NCI-H1048 (cell line): ENCODE measurements at places on chromosomes 1 and 21.

DNA sequence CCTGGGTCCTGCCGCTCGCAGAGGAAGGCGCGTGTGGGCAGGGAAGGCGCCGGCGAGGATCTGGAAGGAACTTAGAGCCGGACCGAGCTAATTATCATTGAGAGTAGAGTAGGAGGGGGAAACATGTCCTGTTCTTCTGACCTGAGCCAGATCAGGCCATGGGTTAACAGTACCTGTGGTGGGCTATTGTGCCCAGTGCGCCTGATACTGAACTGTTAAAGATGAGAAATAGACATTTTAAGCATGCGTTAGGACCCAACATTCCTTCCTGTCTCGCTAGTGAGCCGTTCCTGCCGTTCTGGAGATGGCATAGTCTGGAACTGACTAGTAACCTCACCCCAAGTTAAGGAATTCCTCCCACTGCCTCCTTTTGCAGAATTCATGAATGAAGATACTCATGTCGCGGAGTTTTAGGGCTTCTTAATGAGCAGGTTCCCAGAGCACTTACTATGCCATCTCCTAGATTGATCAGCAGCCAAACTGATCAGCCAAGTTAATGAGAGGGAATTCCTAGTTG is 870 bp downstream of the STRIP1 start:
- DNase-seq = no peak

DNA sequence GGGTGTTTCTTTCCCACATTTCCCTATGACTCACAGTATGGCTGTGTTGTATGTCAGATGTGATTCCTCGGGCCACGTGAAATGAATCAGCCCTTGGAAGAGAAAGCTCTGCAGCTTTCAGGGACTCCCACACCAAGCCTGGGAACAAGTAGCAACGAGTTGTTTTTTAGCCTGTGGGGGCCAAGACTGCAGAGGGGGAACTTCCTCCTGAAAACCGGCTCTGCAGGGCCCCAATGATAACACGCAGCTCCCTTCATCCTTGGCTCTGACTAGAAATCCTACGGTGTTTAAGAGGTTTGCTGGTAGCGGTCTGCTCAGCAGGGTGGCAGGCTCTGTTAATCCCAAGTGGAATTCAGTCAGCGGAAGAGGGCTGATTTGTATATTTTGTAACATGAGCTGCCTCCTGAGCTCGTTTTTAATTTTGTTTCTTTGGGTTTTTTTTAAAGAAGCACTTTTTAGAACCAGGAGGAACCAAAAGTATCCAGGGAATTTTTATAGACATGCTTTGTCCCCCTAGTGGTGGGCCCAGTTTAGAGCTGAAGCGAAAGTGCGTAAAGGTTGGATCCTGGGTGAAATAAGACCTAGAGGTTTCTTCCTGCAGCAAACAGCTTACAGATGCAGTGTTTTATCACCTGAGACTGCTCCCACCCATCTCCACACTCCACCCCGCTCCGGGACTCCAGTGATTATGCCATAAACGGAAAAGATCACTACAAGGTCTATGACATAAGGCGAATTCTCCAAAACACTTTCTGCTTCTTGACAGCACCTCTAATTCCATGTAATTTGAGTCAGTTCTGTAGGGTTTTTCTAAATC is 48.8 kb downstream of the LAMC2 start:
- DNase-seq = peak; percentile 43

DNA sequence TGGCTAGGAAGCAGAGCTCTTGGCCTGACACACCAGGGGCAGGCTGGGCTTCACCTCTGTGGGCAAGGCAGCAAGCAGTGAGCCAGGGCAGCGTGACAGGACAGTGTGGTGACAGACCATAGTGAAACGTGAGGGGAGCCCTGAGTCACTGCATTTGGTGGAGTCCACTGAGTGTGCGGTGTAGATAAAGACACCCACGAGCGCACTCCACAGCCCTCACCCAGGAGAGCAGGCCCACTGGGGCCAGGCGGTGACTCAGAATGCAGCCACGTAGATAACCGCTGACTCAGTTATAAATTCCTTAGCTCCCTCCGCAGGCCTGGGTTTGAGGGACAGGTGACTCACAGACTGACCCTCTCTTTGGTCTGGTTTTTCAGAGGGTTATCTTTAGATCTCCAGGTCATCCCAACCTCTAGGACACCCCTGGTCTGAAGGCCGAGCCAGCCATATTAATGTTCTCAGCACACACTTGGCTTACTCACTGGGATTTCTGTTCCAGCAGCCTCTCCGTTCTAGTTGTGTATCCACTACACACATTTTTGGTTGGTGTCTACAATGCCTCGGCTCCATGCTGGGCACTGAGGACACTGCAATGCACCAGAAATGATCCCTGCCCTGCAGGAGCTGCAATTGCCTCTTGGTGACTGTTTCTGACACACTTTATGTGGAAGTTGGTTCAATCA is 90.2 kb upstream of the TSPAN2 start:
- DNase-seq = no peak

- DNase-seq = no peak
Observed at GRCh38 chr1:63713041-63713440, 60.8 kb upstream of the ROR1 start.

DNA sequence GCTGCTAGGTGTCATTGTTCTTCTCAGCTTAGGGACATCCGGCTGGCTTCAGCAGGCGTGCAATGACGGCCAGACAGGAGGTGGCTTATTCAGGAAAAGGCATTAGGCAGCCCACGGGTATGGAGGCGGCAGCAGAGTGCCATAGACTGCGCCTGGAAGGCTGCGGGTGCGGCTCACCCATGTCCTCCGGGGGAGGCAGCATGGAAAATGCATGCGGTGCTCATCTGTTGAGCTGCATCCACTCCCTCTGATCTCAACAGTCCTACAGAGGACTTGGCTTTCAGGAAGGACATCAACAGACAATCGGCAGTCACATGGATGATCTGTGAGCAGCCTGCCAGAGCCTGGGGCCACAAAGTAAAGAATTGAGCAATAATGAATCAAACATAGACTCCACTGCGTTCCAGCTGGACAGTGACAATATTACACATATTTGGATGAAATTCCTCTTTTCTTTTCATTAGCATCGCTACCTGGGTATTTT is 42.9 kb downstream of the UMODL1 start:
- no peak for DNase-seq
